ENCODE measurements at places on chromosomes 3 and 15. TPM values are rescaled to one million over a fixed set of nuclear protein-coding genes. Genes with fewer than 3 reads are reported as not detected.

Gene PTPRG
- 37.5 TPM for total RNA-seq

Gene MAGEL2
- total RNA-seq = not detected

Gene GPR62
- 0.15 TPM for total RNA-seq

Gene IL17RE
- total RNA-seq = 1.5 TPM

Gene CCR4
- total RNA-seq = not detected

Gene CCR3
- total RNA-seq = not detected

Gene TEX55
- total RNA-seq = not detected

Gene OSBPL10
- 37.1 TPM for total RNA-seq

Gene BFSP2
- not detected for total RNA-seq

Gene ELP6
- 48.1 TPM for total RNA-seq

Gene CASR
- total RNA-seq = not detected

Gene CLDN16
- total RNA-seq = not detected

- H3K4me1 ChIP-seq = peaks cover 18% of the 10 kb centered on the region
- DNase-seq = peak; percentile 78
- H3K36me3 ChIP-seq = no peaks in the 10 kb centered on the region
- peak overlapping the region; percentile 60 for H3K27ac ChIP-seq
Measured at GRCh38 chr15:62957130-62957529, 85.4 kb upstream of the TPM1 start.

DNA sequence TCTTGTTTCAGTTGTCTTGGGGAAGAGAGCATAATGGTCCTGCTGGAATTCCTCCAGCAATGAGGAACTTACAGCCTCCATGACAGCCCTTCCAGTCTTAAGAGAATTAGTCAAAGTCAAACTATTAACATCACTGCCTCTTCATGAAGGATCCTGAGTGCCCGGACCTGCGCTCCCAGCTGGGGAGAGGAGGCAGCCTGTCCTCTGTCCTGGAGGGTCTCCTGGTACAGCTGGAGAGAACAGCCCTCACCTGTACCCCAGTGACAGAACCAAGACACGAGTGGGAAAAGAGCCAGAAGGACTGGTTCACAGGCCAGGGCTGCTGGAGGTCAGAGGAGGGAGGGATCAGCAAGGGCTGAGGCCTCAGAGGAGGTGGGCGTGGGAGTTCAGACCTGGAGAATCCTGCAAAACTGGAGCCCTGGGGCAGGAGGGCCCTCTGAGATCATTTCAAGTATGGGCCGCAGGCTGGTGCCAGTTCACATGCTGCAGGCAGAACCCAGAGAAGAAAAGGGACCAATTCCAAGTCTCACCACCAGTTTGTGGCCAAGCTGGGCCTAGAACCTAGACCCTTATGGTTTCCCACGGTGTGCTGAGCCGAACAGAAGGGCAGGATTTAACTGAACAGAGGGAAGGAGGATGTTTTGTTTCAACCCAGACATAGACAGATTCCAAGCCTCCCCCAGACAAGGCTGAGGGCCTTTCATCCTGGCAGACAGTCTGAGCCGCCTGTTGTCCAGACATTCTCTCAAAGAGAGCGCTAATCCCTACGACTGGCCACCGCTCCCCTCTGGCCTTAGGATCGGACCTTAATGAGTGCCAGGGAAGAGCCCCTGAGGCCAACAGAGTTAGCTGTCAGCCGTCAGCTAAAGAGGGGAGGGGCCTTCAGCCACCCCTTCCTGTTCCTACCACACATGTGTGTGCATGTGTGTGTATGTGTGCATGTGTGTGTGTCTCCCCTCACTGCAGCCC is 18.2 kb downstream of the LOXL1 start:
- no peak for DNase-seq
- H3K4me3 ChIP-seq = no peak overlapping the region
- no peaks in the 10 kb centered on the region for H3K27me3 ChIP-seq
- no peak overlapping the region for H3K27ac ChIP-seq
- H3K4me1 ChIP-seq = no peaks in the 10 kb centered on the region

DNA sequence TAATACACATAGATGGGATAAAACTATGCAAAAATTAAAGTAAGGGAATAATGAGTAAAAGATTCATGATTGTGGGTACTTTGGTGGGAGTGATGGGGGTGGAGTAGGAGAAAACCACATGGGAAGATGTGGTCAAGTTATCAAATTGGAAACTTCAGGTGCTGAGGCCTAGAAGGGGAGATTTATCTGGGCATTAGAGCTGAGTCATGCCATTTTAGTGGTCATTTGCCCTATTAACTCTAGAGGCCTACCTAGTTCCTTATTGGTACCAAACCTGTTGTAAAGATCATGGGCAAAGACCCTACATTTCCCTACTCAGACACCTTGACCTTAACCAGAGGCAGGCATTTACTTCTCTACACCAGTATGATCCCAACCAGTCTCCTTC is 125.9 kb upstream of the BCL6 start:
- H3K27me3 ChIP-seq = no peaks in the 10 kb centered on the region
- no peaks in the 10 kb centered on the region for H3K4me1 ChIP-seq
- H3K27ac ChIP-seq = no peak overlapping the region

DNA sequence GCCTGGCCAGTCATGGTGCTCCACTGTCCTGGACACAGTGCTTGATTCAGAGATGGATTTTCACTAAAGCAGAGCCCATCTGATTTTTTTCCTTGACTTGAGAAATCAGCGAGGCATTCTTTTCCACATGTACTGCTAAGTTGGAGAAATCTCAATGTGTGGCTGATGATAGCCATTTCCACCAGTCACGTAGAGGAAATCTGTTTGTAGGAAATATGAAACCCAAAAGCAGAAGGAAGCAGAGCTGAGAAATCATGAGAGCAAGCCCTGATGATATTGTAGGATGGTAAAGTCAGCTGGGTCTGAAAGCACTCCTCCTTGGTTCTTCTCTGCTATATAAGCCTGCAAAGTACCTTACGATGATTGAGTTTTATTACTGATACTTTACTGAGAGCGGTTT is 1233.4 kb downstream of the ROBO2 start:
- no peak for DNase-seq
- no peak overlapping the region for H3K4me3 ChIP-seq
- H3K27ac ChIP-seq = no peak overlapping the region

DNA sequence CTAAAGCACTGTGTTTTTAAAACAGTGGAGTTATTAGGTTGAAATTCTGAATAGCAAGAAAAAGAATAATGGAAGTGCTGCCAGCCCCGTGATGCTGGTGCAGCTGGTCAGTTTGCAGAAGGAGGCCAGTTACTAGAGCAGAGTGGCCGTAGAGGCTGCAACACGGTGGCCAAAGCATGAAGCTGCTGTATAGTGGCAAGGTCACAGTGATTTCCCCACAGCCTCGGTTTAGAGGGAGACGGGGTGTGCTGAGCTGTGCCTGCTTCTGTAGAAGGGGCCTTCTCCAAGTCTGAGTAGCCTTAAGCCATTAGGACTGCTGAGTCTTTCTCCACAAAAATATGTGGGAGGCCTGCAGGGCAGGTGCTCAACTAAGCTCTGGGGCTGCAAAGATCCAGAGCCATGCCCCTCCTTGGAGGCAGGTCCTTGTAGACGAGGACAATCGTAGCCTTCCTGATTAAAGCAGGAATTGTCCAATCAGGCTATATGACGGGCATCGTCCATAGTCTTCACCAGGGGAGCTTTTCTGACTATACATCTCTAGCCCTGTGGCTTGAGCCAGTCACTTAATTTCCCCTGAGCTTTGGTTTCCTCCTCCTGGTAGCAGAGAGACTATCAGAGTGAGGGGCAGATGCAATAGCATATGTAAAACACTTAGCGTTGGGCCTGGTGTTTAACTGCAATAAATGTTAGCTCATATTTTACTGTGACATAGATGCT is 151.6 kb downstream of the PGPEP1L start:
- H3K4me1 ChIP-seq = peaks cover 24% of the 10 kb centered on the region
- H3K36me3 ChIP-seq = no peaks in the 10 kb centered on the region
- no peak overlapping the region for H3K4me3 ChIP-seq
- H3K27me3 ChIP-seq = no peaks in the 10 kb centered on the region
- DNase-seq = no peak

- H3K27me3 ChIP-seq = peaks cover 3% of the 10 kb centered on the region
- no peaks in the 10 kb centered on the region for H3K4me1 ChIP-seq
- no peaks in the 10 kb centered on the region for H3K36me3 ChIP-seq
- no peak for DNase-seq
- no peak overlapping the region for H3K27ac ChIP-seq
- H3K4me3 ChIP-seq = no peak overlapping the region
Measured at GRCh38 chr3:121584418-121584817, 8.8 kb upstream of the FBXO40 start.

DNA sequence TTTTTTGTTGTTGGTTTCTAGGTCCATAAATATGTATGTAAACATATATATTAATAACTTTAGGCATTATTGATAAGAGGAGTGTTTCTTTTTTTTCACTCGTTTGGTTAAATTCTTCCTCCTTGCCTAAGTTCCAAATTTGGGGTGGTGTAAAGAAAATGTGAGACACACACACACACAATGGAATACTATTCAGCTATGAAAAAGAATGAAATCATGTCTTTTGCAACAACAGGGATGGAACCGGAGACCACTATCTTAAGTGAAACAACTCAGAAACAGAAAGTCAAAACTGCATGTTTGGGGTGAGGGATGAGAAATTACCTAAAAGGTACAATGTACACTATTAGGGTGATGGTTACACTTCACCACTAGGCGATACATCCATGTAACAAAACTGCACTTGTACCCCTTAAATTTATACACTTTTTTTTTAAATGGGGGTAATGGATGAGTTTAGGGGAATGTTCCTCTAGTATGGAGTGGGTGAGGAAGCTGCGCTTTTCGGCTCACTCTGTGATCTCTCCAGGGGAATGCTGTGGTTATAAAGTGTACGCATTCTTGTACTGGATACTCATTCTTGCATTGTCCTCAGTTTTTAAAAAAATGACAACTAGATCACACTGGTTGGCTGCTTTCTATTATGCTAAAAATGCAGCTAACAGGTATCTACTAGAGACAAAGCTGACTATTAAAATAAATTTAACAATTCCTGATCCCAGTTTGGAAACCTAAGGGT is 50.8 kb upstream of the PPARG start:
- H3K4me1 ChIP-seq = no peaks in the 10 kb centered on the region
- no peak overlapping the region for H3K4me3 ChIP-seq
- peaks cover 2% of the 10 kb centered on the region for H3K27me3 ChIP-seq

GRCh38 chr3:156593814-156594213 is 38.9 kb upstream of the SSR3 start:
- no peak overlapping the region for H3K27ac ChIP-seq
- H3K4me3 ChIP-seq = no peak overlapping the region
- H3K36me3 ChIP-seq = no peaks in the 10 kb centered on the region
- H3K4me1 ChIP-seq = no peaks in the 10 kb centered on the region
- H3K27me3 ChIP-seq = no peaks in the 10 kb centered on the region
- DNase-seq = no peak

- H3K27me3 ChIP-seq = no peaks in the 10 kb centered on the region
- no peaks in the 10 kb centered on the region for H3K36me3 ChIP-seq
- no peaks in the 10 kb centered on the region for H3K4me1 ChIP-seq
- no peak for DNase-seq
Measured at GRCh38 chr3:13706451-13706850, 157.5 kb downstream of the FBLN2 start.

GRCh38 chr3:5058471-5058951 is 63.6 kb upstream of the ARL8B start:
- no peaks in the 10 kb centered on the region for H3K4me1 ChIP-seq
- H3K27me3 ChIP-seq = no peaks in the 10 kb centered on the region
- no peak for DNase-seq
- no peak overlapping the region for H3K4me3 ChIP-seq

- DNase-seq = no peak
- no peak overlapping the region for H3K4me3 ChIP-seq
- H3K4me1 ChIP-seq = peaks cover 9% of the 10 kb centered on the region
- no peaks in the 10 kb centered on the region for H3K27me3 ChIP-seq
- no peak overlapping the region for H3K27ac ChIP-seq
Measured at GRCh38 chr3:124299831-124300230, 307.9 kb upstream of the ROPN1 start.

DNA sequence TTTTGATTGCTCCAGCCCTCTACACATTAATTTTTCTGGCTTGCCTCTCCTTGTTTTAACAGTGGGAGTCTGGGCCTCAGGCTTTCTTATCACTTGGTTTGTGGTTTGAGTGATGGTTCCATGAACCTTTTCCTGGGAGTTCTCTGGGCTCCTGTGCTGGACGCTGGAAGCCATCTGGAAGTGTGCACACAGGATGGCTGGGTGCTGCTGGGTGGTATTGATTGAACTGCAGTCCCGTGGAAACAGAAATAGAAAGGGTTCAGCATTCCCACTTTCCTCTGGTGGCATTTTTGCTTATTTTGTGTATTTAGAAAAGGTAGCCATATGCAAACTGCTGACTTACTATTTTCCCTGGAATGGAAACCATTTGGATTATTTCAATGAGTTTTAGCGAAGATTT is 25.6 kb downstream of the MITF start:
- no peaks in the 10 kb centered on the region for H3K27me3 ChIP-seq
- H3K36me3 ChIP-seq = no peaks in the 10 kb centered on the region
- H3K4me3 ChIP-seq = no peak overlapping the region
- H3K4me1 ChIP-seq = peaks cover 29% of the 10 kb centered on the region

GRCh38 chr15:24621630-24622215 is 53.9 kb upstream of the NPAP1 start:
- H3K4me3 ChIP-seq = no peak overlapping the region
- H3K4me1 ChIP-seq = no peaks in the 10 kb centered on the region
- H3K36me3 ChIP-seq = no peaks in the 10 kb centered on the region

DNA sequence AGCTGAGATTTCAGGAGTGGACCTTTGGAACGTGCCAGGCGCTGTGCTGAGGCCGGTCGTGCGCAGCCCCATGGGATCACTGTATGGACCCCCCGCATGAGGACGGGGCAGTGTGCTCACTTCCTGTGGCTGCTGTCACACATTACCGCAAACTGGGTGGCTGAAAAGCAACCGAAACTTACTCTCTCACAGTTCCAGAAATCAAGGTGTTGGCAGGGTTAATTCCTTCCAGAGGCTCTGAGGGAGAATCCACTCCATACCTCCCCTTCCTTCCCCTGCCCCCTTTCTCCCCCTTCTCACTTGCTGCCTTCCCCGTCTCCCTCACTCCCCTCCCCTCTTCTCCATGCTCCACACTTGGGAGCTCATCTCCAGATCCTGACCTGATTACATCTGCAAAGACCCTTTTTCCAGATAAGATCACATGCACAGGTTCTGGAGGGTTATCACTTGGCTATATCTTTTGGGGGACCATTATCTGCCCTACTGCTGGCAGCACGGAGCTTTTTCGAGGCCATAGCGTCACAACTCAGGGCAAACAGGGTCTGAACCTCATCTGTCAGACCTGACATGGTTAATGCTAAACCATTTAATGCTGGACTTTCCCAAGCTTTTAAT is 41.2 kb downstream of the KLF13 start:
- H3K4me1 ChIP-seq = no peaks in the 10 kb centered on the region
- H3K27ac ChIP-seq = no peak overlapping the region
- no peak for DNase-seq

All from endothelial cell of umbilical vein (primary cell).